ENCODE measurements at places on chromosomes 6 and 20.

DNA sequence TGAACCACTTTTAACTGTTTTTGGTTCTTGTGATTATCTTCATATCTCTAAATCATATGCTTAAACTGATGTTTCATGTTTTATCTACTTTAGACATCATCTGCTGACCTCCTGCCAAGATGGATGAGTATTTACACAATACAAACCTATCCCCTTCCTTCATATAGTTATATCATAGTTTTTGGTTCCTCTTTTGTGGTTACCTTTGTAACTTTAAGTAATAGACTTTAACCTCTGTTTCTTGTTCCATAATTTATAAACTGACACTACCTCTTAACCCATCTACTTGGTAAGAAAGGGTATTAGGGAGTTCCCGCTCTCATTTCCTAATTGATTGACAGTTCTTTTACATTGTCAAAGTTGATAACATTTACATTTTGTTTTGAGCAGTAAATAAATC lies 11.9 kb downstream of the PCMT1 start:
- no peak for DNase-seq

- no peak for DNase-seq
Measured at GRCh38 chr20:400128-400453, 8.0 kb upstream of the RBCK1 start.

DNA sequence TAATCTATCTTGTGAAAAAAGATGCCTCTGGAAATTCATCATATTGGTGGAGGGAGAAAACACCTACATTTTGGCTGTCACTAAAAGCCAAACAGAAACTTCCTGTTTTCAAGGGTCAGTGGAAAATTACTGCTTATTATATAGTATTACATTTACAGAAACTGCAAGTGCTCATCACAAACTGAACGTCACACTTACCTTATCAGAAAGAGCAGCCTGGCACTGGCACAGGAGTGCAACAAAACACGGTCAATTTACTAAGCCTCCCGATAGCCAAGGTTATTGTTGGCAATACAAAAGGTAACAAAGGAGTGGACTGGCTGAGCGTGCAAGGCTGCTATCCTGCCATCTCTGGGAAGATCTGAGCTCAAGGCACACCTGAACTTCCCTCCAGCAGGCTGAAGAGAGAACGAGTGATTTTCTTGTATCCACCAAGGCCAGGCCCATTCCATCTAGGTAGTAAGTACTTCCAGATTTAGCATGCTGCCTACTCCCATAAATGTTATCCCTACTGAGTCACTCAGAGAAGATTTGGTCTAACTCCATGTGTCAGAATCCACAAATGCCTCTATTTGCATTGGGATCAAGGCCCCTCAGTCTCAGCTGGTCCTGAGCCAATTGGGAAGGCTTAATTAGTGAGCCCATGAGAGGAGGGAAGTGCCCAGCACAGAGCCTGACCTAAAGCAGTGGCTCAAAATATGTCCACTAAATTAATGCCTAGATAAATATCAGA lies 399.8 kb downstream of the BTBD9 start:
- DNase-seq = no peak

- DNase-seq = no peak
Measured at GRCh38 chr20:54074511-54074910, 4.1 kb upstream of the BCAS1 start.

GRCh38 chr20:23515250-23515939 lies 24.5 kb downstream of the CST8 start:
- DNase-seq = no peak

GRCh38 chr6:77034161-77034560 lies 429.1 kb downstream of the HTR1B start:
- no peak for DNase-seq

DNA sequence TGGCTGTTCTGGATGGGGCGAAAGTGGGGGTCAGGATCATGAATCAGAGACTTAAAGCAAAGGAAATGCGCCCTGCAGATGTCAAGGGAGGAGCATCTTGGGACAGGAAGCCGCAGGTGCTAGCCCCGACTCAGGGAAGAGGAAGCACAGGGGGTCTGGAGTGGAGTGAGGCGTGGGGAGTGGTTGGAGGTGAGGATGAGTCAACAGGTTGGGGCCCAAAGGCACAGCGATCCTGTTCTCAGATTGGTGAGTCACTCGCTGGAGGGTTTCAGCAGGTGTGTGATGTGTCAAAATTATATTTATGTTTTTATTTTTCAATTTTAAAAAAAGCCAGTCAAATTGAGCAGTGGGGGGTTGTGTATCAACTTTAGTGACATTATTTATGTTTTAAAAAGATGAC lies 19.0 kb downstream of the PACSIN1 start:
- DNase-seq = no peak

GRCh38 chr6:30722280-30723112 lies 2.3 kb downstream of the TUBB start:
- DNase-seq = peak; percentile 63

- DNase-seq = no peak
Measured at GRCh38 chr6:1894954-1895353, 285.2 kb downstream of the FOXC1 start.

- DNase-seq = no peak
Measured at GRCh38 chr6:37493661-37493995, 6.1 kb downstream of the CCDC167 start.

DNA sequence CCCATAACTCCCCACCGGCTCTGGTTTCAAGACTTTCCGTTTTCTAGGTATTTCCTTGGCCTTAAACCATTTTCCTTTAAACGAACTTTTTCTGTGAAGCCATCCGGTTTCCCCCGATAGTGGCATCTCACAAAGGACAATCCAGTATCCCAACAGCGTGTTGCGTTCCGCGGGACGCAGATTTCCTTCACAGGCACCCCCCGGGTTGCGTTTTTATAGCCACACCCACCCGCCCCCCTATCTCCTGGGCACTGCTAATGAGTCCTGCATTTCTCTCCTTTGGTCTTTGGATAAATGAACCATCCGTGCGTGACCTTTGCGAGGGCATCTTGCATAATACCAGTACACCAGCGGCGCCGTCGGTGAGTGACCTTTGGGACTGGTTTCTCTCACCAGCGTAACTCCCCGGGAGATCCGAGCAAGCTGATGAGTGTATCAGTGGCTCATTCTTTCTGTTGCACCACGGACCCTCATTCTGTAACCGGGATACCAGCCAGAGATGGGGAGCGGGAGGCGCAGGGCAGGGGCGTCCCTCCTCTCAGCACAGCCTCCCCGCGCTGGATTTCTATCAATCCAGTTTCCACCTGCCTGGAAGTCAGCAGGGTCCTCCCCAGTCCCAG lies 586 bp upstream of the NQO2 start:
- no peak for DNase-seq

- no peak for DNase-seq
Measured at GRCh38 chr6:43171707-43172103, 636 bp downstream of the SRF start.

DNA sequence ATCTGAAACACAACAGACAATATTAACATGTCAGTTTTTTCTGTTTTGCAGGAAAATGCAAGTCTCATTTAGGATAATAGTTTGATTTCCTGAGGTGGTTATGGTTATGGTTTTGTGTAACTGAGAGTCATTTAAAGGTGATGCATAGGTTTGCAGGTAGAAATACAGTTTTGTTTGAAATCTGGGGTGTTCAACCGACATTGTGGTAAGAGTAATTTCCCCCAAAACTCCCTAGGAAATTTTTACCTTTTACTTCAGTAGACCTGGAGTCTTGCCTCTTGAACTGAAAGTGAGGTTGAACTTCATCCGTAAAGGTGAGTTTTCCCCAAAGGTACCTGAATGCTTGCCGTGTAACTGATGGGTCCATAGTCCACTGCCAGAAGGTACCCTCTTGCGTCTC lies 71.4 kb downstream of the JARID2 start:
- DNase-seq = no peak

DNA sequence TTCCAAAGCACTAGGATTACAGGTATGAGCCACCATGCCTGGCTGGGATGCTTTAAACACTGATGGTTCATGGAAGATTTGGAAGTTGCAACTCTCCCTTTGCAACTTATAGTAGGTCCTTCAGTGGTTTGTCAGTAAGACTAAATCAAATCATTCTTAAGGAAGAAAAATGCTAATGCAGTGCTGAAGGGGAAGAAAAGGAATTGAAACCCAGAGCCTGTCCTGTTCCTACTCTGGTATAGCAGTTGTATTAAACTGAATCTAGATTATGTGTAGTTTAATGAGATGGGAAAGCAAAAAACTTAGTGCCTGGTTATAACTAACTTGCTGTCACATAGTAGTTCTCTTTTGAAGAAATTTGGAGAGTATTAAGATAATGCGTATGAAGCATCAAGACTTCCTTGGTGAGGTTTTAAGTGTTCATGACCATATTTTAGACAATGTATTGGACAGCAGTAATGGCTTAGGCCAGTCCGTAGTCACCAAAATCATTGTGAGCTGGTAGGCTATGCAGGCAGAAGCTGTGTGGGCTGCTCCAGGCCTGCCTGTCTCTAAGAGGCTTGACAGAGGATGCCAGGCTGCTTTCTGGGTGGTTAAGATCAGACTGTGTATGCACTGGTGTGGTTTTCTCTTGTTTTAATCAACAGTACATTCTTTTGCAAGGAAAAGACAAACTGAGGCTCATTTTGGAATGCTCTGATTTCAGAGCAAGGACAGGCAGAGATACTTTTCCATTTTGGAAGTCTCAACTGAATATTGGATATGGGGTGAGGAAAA lies 14.0 kb downstream of the PAQR8 start:
- DNase-seq = no peak

DNA sequence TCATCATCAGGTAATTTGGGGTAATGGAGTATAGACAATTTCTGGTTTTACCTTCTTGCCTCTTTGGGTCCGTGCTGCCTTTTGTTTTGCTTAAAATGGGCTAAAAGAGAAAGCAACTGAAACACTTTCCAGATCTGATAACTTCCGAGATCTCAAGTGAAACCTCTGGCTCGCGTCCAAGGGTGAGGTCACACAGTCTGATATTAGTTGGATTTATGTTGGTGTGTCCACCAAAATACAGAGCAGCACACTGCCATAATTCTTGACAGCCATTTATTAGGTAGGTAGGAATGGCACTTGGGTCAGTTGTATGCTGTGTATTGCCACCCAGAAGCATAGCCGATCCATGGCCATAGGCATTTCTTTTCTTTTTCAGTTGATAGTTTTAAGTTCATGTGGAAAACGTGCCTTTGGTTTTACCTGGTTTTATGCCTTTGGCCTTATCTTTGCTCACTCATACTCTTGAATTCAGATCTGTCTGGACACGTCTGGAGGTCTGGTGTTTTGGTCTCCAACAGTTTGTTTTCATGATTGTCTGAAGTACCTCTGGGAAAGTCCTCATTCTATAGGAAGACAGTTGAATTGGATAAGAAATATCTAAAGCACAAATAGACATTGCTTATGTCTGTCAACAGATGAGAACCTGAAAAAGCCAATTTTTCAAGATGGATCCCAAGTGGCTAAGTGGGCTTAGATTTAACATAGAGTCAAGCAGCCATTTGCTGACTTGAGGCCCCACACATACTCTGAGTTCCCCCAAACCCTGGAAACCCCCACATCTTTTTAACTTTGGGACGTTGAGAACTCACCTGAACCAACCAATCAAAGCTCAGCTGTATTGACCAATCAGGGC lies 320.8 kb downstream of the SOX4 start:
- peak; percentile 20 for DNase-seq

DNA sequence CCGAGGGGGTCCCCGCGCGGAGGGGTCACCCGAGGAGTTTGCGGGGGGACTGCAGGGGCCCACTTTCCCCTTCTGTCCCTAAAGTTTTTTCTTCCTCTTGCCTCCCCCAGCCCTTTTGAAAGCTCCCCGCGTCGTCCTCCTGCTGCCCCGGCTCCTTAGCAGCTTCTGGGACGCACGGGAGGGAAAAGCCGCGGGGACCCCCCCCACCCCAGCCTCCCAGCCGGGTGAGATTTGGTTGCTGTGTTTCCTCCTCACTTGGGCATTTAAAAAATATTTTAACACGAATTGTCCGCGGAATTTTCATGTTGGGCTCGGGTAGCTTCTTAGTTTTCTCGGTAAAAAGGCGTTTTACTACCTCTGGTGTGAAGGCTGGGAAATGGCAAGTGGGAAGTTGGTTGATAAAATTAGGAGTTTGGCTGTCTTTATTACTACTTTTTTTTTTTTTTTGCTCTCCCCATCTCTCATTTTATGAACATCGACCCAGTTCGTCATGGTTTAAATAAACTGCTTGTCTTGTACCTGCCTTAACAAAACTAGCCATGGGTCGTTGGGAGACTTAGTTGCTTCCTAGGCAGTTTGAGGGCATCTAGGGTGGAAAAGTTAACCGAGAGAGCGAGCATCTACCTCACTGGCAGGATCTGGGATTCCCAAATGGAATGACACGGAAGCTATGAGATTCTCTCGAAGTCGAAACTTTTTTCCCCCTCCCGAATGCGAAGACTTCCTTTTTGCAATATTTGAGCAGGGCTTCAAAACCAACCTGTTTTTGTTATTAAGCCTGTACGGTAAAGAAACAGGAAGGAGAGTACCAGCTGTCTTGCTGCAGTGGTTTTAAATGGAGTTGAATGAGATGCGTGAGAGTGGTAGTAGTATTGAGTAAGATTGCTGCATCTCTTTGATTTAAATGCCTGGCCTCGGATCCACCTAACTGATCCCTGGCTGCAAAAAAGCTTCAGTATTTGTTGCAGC lies 868 bp downstream of the NCOA3 start:
- no peak for DNase-seq
